ENCODE measurements at places on chromosomes 3 and 15.

- DNase-seq, result no peak
Observed at GRCh38 chr3:191246630-191247029, 47.6 kb downstream of the OSTN start.

GRCh38 chr3:136937851-136938250 lies 19.9 kb upstream of the IL20RB start:
- DNase-seq, result no peak

- no peak for DNase-seq
Observed at GRCh38 chr3:2976212-2976611, 134.0 kb downstream of the IL5RA start.

DNA sequence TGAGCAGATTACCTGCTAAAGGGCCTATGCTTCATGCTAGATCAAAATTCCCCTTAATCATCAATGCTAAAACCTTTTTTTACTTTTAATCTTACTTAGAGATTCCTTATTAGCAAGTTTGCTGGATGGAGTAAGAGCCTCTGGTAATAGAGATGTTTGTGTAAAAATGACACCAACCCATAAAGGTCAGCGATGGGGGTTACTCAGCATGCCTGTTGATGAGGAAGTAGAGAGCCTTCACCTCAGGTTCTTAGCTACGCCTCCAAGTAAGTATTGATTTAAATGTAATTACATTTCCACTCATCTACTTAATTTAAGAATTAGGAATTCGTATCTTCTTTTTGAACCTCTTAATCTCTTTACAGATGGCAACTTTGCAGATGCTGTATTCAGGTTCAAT lies 38.8 kb downstream of the DNAJC13 start:
- no peak for DNase-seq
